ENCODE measurements at places on chromosomes 7 and 10.
A peak's percentile ranks its signal among the peaks of the same experiment; 100 is the strongest.

DNA sequence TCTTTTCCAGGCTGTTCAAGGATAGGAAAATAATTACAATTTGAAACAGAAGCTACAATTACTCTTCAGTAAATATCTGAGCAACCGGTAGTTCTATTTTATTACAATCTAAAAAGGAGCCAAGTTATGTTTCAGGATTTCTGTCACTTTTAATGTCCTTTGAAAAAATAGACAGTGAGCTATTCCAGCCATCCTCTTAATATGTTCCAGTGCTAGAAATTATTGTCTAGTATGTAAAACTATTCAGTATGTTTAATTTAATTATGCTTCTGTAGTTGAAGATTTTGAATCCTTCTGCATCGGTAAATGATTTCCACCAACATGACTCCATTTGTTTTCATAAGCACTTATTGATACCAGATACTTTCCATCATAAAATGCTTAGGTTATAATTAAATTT, 129.6 kb upstream of the SEMA3D start:
- no peaks in the 10 kb centered on the region for H3K4me1 ChIP-seq
- DNase-seq, result no peak
- H3K36me3 ChIP-seq, result no peaks in the 10 kb centered on the region
- no peaks in the 10 kb centered on the region for H3K27me3 ChIP-seq
- no peak overlapping the region for H3K4me3 ChIP-seq

GRCh38 chr7:159068893-159069448, 75.7 kb downstream of the VIPR2 start:
- H3K4me1 ChIP-seq, result peaks cover 65% of the 10 kb centered on the region
- H3K27ac ChIP-seq, result peak overlapping the region; percentile 88
- DNase-seq, result no peak
- no peaks in the 10 kb centered on the region for H3K27me3 ChIP-seq
- H3K4me3 ChIP-seq, result no peak overlapping the region

DNA sequence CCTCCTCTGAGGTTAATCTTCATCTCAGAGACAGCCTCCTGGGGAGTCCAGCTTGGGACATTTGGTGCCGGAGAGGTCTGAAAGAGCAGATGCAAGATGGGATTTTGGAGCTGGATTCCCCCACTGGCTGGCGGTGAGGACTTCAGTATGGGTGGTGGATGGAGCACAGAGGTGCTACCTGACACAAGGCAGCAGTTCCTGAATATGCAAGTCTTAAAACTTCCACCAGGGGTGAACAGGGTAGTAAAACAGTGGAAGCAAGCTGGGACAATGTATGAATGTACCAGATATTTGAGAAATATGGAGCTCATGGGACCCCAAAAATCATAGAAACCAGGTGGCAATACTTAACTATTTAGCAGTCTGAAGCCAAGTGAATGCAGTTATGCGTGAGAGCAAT, 4.8 kb upstream of the TAF3 start:
- H3K4me3 ChIP-seq, result no peak overlapping the region
- no peaks in the 10 kb centered on the region for H3K36me3 ChIP-seq
- no peak for DNase-seq
- H3K27me3 ChIP-seq, result no peaks in the 10 kb centered on the region
- H3K4me1 ChIP-seq, result no peaks in the 10 kb centered on the region
- no peak overlapping the region for H3K27ac ChIP-seq

GRCh38 chr10:29701306-29701705, 66.5 kb upstream of the SVIL start:
- no peaks in the 10 kb centered on the region for H3K27me3 ChIP-seq
- H3K4me3 ChIP-seq, result no peak overlapping the region
- no peak for DNase-seq
- no peaks in the 10 kb centered on the region for H3K36me3 ChIP-seq
- H3K4me1 ChIP-seq, result no peaks in the 10 kb centered on the region

GRCh38 chr7:8590791-8591190, 157.4 kb downstream of the NXPH1 start:
- no peaks in the 10 kb centered on the region for H3K36me3 ChIP-seq
- H3K27me3 ChIP-seq, result no peaks in the 10 kb centered on the region
- no peaks in the 10 kb centered on the region for H3K4me1 ChIP-seq
- H3K4me3 ChIP-seq, result no peak overlapping the region
- no peak for DNase-seq
- H3K27ac ChIP-seq, result no peak overlapping the region

Measured in tibial artery (tissue), 4 donors.